ENCODE measurements at places on chromosomes 6 and 20.

DNA sequence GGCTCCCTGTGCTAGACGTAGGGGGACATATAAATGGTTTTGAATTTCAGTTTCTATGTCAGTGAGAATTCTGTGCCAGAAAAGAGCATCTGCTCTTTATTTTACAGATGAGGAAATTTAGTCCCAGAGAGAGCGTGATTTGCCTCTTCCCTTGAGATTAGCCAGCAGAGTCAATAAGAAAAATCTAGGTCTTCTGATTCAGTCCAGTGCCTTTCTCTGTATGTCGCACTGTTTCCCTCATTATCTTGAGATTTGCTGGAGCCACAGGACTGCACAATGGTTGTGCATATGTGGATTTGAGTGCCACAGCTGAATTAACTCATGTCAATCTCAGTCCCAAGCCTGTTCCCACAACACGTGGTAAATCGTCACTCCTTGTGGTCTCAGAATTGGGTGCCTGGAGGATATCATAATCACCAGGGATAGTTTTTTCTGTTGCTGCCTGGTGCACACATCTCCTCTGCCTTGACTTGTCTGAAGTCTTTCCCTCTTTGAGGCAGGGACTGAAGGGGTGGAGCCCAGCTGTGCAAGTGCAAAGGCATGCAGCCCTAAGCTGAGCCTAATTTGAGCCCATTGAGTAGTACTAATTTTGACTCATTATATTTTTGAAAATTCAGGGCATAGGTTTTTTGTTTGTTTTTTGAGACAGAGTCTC, 276.7 kb downstream of the SOX4 start:
- DNase-seq, result no peak

DNA sequence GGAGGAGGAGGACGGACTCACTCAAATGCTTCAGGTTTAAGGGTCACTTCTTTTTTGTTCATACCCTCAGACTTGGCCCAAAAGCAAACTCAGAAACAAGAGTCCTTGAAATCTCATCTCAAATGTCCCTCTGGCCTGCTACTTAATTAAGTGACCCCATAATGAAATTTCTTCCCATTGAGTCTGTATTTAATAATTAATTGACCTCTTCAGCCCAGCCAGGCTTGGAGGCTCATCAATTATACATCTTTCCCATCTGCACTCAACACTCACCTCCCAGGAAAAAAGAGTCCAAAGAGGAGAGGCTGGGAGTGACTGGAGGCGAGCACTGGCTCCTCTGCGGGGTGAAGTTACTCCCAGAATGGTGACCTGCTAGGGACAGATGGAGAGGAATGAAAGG, 90.5 kb upstream of the EYA2 start:
- DNase-seq, result no peak

- no peak for DNase-seq
Observed at GRCh38 chr20:17457588-17458190, 73.5 kb downstream of the BFSP1 start.

- DNase-seq, result no peak
Observed at GRCh38 chr20:49123982-49124381, 64.2 kb downstream of the STAU1 start.

- no peak for DNase-seq
Observed at GRCh38 chr20:64041781-64042053, 5.7 kb downstream of the C20orf204 start.

DNA sequence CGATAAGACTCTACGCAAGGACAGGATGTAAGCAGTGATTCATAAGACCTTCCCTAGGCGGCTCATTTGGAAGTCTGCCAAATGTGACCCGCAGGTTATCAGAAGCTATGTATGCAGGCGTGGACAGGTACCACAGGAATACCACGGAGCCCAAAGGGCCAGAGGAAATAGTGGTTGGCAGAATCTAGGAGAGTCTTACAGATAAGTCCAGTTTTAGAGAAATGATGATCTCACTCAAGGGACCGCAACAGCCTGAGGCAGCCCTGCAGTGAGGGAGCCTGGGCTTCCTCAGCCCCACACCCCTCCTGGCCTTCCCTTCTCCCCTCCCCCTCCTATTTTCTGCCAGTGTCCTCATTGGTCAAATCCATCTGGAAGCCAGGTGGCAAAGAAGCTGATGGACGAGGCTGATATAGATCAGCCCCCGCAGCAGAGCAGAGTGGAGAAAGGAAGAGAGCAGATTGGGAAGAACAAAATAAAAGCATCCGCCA, 110.6 kb downstream of the FNDC1 start:
- no peak for DNase-seq

Data from CD4-positive, alpha-beta T cell treated with Interleukin-17A for 1 hour (primary cell).